ENCODE measurements at places on chromosomes 5 and 9. TPM values are rescaled to one million over a fixed set of nuclear protein-coding genes. Genes with fewer than 3 reads are reported as not detected.

The SPINK13 gene
- total RNA-seq: 0.58 TPM

DNA sequence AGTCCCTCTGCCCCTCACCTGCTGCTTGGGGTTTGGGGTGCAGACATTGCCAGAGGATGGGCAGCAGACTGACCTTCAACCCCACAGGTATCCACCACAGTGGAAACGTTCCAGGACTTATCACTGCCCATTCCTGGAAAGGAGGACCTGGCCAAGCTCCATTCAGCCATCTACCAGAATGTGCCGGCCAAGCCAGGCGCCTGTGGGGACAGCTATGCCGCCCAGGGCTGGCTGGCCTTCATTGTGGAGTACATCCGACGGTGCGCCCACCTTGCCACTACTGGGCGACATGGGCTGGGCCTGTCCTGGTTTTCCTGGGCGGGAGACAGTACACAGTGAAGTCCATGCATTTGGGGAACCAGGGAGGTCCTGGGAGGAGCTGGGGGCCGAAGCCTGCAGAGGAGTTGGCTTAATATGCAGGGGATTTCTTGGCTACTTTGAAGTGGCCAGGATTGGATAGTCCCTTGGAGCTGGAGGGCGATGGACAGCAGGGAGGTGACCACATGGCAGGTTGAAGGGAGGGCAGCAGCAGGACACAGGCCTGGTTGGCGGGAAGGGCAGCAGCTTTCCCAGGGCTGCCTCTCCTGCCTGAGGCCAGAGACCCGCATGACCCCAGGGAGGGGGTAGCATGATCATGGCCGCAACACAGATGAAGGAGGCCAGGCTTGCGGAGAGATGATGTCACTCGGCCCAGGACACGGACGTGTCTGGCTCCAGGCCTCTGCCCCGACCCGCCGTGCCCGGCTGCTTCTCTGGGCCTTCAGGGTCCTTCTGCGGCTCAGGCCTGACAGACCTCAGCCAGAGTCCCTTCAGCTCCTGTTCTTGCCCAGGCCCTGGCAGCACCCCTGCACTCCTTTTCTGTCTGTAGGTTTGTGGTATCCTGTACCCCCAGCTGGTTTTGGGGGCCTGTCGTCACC is 34.6 kb downstream of the USP20 start:
- DNase-seq: no peak

The ZNF483 gene
- 2.5 TPM for total RNA-seq

- no peak for DNase-seq
Observed at GRCh38 chr5:15566789-15567188, 66.8 kb downstream of the FBXL7 start.

- no peak for DNase-seq
Observed at GRCh38 chr5:100493996-100494395, 41.2 kb upstream of the FAM174A start.

GRCh38 chr5:141529002-141529401 is 40.1 kb downstream of the PCDHGC5 start:
- DNase-seq: no peak

The REEP5 gene
- total RNA-seq: 65.3 TPM

- DNase-seq: no peak
Observed at GRCh38 chr9:70495514-70495913, 81.1 kb upstream of the KLF9 start.

DNA sequence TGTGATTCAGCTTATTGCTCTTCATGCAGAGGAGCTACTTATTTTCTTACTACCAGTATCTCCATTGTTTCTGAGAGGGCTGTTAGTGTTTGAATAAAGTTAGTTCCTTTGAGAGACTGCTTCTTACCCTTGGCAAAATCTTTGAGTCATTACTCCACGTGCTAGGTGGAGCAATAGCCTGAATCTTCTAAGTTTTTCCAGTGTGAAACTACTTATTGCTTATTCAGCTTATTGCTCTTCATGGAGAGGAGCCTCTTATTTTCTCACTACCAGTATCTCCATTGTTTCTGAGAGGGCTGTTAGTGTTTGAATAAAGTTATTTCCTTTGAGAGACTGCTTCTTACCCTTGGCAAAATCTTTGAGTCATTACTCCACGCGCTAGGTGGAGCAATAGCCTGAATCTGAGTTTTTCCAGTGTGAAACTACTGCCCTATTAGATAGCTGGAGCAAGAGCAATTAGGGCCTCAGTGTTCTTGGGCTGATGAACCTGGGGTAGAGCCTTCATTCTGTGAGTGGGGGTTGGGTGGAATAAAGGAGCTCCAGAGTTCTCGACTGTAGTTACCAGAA is 41.9 kb downstream of the GPBP1 start:
- no peak for DNase-seq

- DNase-seq: no peak
Observed at GRCh38 chr5:14171046-14171445, 27.9 kb downstream of the TRIO start.

DNA sequence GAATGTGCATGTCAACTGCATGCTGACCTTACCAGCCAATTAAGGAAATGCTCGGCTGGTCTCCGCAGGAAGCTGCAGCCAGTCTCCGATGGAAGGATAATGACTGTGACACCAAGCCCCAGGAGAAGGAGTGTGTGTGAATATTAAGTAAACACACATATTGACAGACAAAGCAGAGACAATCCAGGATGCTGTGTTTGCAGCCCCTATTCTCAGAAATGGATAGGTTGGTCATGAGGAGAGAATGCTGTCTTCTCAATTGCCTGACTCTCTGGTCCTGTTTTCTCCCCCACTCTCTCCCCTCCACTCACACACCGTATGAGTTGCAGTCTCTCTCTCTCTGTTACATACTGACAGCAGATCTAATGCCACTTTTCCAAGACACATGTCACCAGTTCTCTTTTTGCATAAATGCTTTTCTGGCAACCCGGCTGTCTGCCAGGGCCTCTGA is 85.7 kb downstream of the EPB41L4A start:
- DNase-seq: no peak

The C9orf153 gene
- not detected for total RNA-seq

DNA sequence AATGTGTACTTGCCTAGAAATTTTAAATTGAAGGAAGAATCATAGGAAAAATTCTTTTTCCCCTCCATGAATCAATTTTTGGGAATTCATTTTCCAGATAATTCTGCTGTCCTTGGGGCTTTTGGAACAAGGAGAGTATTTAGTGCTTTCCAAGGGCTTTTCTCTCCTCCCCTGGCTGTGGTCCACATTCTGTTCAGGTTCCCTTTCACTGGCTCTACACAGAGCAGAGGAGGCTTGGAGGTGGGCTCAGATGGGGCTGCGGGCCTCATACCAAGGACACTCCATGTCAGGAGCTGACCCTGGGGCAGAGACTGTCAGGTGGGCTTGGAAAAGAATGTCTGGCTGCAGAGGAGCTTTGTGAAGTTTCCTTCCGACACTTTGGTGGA is 128.1 kb downstream of the GADD45G start:
- no peak for DNase-seq

GRCh38 chr9:118268046-118268445 is 563.8 kb downstream of the TLR4 start:
- no peak for DNase-seq

The F12 gene
- 12.9 TPM for total RNA-seq

DNA sequence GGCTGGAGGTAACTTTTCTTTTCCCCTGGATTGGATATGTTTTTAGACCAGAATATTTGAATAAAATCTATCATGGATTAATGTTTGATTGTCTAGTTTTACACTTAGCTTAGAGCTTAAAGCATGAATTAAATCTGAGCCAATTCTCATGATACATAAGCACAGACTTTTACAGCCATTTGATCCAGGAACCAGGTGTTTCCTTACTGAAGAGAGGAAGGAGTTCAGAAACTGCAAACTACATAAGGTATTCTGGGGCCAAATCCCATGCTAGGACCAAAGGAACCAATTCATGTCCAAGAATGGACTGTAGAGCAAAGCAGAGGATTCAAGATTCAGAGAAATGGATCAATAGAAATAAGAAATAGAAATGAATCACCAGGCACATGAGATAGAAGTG is 360.4 kb upstream of the ZNF608 start:
- DNase-seq: no peak

- no peak for DNase-seq
Observed at GRCh38 chr9:87610200-87611155, 112.8 kb downstream of the DAPK1 start.

- DNase-seq: no peak
Observed at GRCh38 chr5:96426831-96427230, 6.2 kb downstream of the PCSK1 start.

GRCh38 chr9:127931092-127931881 is 710 bp upstream of the PIP5KL1 start:
- no peak for DNase-seq

The CAVIN4 gene
- 0.36 TPM for total RNA-seq

The GRM6 gene
- not detected for total RNA-seq

DNA sequence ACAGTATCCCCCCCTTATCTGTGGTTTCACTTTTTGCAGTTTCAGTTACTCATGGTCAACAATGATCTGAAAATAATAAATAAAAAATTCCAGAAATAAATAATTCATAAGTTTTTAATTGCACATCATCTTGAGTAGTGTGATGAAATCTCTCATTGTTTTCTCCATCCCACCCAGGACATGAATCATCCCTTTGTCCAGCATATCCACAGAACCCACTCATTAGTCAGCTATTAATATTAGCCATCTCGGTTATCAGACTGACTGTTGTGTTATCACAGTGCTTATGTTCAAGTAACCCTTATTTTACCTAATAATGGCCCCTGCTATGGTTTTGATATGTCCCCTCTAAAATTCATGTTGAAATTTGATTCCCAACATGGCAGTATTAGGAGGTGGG is 40.7 kb downstream of the FAM114A2 start:
- DNase-seq: no peak

DNA sequence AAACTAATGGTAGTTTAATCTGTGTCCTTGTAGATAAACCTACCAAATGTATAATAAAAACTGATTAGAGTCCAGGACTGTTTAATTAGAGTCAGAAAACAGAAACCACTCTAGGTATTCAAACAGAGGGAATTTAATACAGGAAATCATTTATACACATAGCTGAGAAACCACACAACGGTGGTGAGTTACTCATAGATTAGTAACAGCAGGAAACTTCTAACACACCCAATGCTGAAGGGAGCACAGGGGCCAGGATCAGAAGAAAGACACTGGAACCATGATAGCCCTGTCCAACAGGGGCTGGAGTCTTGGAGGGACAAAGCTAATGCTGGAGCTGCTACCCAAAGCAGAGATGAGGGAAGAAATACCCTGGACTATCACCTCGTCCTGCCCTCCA is 321.0 kb downstream of the ACTL7B start:
- DNase-seq: no peak

DNA sequence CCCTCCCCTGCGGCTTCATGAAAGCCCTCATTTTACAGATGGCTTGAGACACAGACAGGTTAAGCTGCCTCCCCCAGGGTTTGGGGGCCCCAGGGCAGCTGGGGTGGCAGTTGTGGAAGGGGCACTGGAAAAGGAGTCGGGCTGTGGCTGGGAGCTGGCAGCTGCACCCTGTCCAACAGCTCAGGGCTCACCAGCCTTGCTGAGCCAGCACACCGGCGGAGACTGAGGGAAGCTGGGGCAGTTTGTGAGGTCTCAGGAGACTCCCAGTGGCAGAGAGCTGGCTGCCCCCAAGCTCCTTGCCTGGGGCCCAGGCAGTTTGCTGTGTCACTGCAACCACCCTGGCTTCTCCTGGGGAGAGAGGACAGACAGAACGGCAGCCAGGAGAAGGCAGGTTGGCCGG is 34.8 kb upstream of the RAPGEF1 start:
- DNase-seq: no peak

The GMCL2 gene
- total RNA-seq: not detected

DNA sequence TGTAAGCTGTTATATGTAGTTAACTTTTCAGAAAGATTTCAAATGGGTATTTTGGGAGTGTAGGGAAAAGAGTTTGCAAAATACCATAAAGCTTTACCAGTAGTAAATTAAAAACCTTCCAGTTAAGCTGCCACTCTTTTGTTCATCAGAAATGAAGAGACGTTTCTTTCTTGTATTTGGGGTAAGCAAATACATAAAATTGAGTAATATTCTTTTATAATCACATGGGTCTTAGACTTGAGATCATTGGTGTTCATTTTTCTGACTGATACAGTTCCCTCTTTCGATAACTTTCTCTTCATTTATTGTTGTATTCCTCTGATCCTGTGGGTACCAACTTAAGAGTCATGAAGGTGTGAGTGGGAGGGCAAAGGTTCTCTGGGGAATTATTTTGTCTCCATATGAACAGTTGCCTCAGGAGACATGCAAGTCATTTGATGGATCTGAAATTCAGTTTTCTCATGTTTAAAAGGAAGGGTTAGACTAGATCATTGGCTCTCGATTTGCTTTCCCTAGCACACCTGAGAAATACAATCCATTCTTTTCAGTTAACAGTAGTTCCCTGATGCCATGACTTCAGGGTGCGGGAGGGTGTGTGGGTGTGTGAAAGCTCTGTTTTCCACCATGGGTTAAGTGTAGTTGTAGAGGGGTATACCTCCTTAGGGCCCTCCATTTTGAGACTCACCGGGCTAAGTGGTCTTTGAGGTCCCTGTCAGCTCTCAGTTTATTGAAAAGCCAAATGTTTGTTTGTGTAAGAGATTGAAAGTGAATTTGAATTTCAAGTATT is 47.7 kb downstream of the CNTRL start:
- DNase-seq: no peak

DNA sequence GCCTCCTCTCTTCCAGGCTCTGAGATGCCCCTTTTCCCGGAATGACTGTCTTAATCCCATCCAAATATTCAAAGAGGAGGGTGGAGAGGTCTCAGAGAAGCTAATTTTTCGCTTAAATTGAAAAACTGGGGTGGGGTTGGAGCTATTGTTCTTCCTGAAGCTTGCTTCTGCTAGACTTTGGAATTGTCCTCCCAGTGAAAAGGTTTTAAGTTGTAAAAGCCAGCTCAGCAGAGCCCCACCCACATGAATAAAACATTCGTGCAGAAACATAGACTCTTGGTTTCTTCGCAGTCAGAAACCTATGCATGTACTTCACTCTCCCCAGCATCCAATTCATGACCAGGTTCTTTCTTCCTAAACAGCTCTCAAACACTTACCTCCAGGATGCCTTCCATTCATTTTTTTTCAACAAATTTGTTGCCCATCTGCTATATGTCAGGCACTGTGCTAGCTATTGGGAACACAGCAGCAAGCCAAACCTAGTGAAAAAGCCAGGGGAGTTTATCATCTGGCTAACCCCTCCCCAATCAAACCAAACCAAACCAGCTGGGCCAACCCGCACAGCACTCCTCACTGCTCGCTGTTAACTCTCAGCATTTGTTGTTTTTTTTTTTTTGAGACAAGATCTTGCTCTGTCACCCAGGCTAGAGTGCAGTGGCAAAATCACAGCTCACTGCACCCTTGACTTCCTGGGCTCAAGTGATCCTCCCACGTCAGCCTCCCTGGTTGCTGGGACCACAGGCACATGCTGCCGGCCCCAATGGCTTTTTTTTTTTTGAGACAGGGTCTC is 37.9 kb upstream of the OCLN start:
- no peak for DNase-seq

The F2RL2 gene
- total RNA-seq: 7.2 TPM

The PCDH1 gene
- 17.4 TPM for total RNA-seq

- DNase-seq: no peak
Observed at GRCh38 chr9:134518004-134518606, 123.5 kb upstream of the COL5A1 start.

The FOXD4L5 gene
- total RNA-seq: not detected

GRCh38 chr5:61139931-61140330 is 22.3 kb downstream of the SMIM15 start:
- DNase-seq: no peak

- no peak for DNase-seq
Observed at GRCh38 chr5:133799571-133800237, 168.7 kb downstream of the C5orf15 start.
